ENCODE measurements at places on chromosomes 12 and 14.
A peak's percentile ranks its signal among the peaks of the same experiment; 100 is the strongest.

GRCh38 chr14:89892953-89893352 is 61.6 kb downstream of the EFCAB11 start:
- no peak for DNase-seq

GRCh38 chr12:115860619-115861018 is 416.9 kb downstream of the MED13L start:
- no peak for DNase-seq

GRCh38 chr14:104874571-104875411 is 9.7 kb downstream of the CEP170B start:
- no peak for DNase-seq

- DNase-seq = no peak
These were observed 63.2 kb downstream of the USP15 start for GRCh38 chr12:62323386-62323785.

DNA sequence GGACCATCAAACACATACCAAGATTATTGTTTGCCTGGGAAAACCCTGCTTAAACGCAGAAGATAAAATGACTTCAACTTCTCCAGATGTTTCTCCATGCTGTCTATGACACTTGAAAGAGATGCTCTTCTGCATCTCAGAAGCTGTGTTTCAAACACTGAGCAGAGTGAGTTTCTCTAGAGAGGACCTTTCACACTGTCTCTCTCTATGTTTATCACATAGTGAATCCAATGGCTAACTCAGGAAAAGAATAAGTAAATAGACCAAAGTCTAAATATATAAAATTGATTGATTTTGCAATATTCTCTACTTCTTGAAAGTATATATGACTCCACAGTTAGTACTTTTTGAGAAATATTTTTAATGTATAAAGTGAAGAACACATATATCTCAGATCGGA is 325.6 kb upstream of the USP15 start:
- DNase-seq = no peak

GRCh38 chr14:97850466-97850865 is 1053.3 kb downstream of the VRK1 start:
- DNase-seq = no peak

DNA sequence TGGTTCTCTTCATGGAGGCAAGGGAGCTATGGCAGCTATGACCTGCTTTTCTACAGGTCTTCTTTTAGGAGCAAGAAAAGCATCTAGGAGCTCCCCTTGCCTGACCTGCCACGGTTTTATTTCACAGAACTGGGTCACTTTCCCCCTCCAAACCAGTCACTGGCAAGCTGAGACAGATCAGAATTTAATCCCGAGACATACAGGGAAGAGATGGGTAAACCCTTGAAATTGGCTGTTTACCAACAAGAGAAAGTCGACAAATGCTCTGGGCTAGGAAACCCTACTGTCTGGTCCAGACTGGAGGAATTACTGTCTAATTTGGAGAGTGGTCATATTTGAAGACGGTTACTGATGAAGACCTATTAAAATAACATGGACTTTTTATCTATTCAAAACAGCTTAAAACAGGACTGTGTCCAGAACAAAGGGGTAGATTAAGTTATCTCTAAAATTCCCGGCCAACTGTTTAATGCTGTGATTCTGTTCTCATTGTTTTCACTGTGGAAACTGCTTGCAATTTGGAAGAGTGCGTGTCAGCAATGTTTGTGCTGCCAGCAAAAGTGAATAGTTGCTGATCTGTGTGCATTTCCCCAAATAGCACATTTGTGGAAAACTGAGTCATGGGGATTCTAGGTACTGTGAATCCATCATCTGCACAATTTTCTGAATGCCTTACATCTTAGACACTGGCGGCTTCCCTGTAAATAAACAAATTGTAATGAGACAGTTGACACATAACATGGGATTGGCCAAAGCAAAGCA is 73.4 kb upstream of the EEA1 start:
- DNase-seq = no peak

DNA sequence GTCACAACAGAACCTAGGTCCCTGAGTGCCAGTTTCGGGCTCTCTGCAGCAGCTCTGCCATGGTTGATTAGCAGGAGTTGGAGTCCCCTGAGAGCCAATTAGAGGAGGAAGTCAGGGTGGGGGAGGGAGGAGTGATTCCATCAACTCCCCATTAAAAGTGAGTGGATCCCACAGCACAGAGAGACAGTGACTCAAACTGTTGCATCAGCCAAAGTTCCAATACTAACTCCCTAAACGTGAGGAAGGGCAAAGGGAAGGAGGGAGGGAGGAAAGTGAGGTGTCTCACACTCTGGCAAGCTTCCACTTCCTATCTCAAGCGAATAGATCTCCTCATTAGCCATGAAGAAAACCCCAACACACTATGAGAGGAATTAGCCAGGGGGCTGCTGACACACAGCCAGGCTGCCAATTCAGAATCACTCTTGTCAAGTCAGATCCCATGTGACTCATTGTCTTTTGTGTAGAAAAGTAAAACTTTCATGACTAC is 23.6 kb downstream of the OR11H4 start:
- DNase-seq = no peak

GRCh38 chr14:61587081-61587713 is 108.1 kb upstream of the HIF1A start:
- DNase-seq = no peak

GRCh38 chr12:122949405-122949804 is 16.9 kb downstream of the ABCB9 start:
- no peak for DNase-seq

GRCh38 chr12:131380965-131381705 is 329.8 kb upstream of the SFSWAP start:
- DNase-seq = no peak

DNA sequence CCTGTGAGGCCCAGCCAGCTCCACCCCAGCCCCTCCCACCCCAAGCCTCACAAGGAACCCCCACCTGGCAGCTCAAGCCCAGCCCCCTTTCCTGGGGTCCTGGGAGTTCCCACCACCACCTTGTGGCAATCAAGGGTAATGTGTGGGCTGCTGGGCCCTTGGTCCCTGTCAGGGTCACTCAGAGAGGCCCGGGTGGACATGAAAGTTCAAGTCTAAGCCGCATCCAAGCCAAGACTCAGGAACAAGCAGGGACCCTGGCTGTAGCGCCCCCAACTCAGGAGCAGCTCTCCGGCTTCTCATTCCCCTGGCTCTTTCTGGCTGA is 106.4 kb upstream of the C14orf180 start:
- no peak for DNase-seq

- no peak for DNase-seq
These were observed 16.8 kb downstream of the TMEM106C start for GRCh38 chr12:47980197-47980596.

DNA sequence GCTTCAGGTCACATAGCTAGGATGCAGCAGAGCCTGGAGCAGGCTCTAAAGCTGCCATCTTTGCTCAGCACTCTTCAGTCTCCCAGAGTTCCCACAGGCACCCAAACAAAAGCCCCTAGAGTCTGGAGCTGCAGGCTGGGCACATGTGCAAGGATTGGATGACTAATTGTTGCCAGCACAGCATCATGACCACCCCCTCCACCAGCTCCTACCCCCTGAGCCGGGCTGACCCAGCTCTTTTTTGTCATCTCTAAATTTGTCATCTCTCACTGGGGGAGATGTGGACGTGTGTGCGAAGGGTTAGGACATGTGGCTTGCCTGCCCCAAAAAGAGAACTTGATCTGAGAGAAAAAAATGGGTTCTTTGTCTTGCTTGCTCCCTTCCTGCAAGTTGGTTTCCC is 4.3 kb upstream of the MMP19 start:
- DNase-seq = no peak

DNA sequence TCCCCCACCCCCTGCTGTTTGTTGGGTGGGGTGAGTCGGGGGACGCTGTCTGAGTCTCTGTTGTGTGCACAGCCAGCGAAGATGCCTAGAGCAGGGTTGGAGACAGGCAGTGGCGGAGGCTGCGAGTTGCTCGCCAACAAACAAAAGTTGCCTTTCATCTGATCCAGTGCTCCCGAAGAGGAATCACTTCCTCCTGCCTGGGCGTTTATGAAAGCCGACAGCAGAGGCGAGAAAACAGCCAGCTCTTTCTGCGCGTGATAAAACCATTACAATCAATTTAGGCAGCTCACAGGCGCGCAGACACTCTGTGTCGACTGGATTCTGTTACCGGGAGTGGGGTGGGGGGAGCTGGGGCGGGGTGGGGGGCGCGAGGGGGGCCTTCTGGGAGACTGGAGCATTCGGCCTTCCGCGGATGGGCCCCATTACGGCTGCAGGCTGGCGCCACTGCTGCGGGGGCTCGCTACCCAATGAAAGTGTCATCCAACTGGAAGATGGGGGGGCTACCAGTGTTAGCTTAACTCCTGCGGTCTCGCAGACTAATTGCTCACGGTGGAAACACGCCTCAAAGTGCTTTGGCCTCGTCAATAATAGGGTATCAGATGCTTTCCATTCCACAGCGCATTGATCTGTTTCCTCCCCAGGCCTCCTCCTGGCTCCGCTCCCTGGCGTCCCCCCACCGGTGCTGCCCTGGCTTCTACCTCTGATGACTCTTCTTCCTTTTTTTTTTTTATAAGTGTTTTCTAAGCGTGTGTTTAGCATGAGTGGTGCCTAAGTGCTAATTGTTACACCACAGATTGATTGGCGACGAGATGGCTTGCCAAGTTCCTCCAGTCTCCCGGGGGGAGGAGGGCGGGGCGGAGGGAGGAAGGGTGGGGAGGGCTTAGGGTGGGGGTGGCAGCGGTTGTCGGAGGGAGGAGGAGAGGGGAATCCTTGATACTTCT is 678.4 kb downstream of the MED13L start:
- DNase-seq = no peak

- no peak for DNase-seq
These were observed 18.4 kb downstream of the DDX51 start for GRCh38 chr12:132125736-132126135.

DNA sequence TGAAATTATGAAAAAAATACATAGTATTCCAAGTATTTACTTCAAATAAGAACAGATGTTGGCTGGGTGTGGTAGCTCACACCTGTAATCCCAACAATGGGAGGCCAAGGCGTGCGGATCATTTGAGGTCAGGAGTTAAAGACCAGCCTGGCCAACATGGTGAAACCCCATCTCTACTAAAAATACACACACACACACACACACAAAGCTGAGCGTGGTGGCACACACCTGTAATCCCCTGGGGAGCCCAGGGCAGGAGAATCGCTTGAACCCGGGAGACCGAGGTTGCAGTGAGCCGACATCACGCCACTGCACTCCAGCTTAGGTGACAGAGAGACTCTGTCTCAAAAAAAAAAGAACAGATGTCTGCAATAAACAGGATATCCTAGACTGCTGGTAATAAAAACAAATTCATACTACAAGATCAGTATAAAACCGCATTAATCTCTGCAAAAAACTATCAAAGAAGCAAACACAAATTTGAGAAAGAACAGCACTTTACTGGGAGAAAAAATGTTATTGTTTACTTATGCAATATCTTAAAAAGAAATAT is 23.8 kb downstream of the EEA1 start:
- no peak for DNase-seq

DNA sequence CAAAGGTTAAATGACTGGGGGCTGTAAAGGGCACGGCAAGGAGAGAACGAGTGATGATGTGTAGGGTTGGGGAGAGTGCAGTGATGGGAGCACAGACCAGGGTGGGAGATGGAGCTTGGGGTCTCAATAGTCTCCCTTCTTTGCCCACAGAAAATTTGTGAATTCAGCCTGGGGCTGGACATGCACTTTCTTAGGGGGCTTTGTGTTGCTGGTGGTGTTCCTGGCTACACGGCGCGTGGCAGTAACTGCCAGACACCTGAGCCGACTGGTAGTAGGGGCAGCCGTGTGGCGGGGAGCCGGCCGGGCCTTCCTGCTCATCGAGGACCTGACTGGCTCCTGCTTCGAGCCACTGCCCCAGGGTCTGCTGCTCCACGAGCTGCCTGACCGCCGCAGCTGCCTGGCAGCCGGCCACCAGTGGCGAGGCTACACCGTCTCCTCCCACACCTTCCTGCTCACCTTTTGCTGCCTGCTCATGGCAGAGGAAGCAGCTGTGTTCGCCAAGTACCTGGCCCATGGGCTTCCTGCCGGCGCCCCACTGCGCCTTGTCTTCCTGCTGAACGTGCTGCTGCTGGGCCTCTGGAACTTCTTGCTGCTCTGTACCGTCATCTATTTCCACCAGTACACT is 1.7 kb downstream of the FITM1 start:
- no peak for DNase-seq

- DNase-seq = no peak
These were observed 13.4 kb downstream of the PLBD2 start for GRCh38 chr12:113371808-113372207.

- DNase-seq = no peak
These were observed 84.1 kb downstream of the ITPR2 start for GRCh38 chr12:26748741-26749431.

DNA sequence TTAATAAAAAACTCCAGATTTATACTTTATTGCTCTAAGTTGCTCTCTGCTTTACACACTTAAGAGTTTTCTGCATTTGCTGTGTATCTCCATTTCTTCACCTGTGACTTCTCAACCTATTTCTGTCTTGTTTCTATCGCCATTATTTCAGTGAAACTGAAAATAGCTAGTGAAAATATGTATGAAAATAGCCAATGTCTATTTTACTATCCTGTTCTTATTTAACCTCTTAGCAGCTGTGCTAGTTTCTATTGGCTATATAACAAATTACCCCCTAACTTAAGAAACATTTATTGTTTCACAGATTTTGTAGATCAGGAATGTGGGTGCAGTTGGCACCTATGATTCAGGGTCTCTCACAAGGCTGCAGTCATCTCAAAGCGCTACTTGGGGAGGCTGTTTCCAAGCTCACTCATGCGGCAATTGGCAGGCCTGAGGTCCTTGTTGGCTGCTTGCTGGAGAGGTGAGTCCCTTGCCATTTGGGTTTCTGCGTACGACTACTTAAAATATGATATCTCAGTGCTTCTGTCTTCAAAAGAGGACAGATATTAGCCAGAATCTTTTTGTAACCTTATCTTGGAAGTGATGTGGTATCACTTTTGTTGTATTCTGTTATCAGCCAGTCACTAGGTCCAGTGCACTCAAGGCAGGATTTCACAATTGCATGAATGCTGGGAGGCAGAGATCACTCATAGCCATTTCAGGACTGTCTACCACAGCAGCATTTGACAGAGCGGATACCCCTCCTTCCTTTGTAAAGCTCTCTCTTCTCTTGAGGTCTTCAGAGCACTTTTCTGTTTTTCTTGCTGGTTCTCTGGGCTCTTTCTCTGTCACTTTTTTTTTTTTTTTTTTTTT is 7.2 kb downstream of the ERC1 start:
- DNase-seq = no peak

- no peak for DNase-seq
These were observed 219.9 kb downstream of the SEC23A start for GRCh38 chr14:38883127-38883526.

- peak; percentile 42 for DNase-seq
These were observed 213.5 kb upstream of the SLC38A2 start for GRCh38 chr12:46585854-46586621.

Measured in endothelial cell (in vitro differentiated cells).